Muscle of leg (tissue), 16 donors: ENCODE measurements at places on chromosomes 2 and 18. TPM values are rescaled to one million over a fixed set of nuclear protein-coding genes. Genes with fewer than 3 reads are reported as not detected.

The BOK gene
- polyA plus RNA-seq: 60.3 TPM

The MYO5B gene
- 2.7 TPM for polyA plus RNA-seq

- no peak overlapping the region for H3K4me3 ChIP-seq
- peak; percentile 51 for DNase-seq
- H3K27ac ChIP-seq: peak overlapping the region; percentile 67
- H3K36me3 ChIP-seq: peaks cover 23% of the 10 kb centered on the region
Measured at GRCh38 chr2:149579972-149580882, 7.3 kb downstream of the MMADHC start.

DNA sequence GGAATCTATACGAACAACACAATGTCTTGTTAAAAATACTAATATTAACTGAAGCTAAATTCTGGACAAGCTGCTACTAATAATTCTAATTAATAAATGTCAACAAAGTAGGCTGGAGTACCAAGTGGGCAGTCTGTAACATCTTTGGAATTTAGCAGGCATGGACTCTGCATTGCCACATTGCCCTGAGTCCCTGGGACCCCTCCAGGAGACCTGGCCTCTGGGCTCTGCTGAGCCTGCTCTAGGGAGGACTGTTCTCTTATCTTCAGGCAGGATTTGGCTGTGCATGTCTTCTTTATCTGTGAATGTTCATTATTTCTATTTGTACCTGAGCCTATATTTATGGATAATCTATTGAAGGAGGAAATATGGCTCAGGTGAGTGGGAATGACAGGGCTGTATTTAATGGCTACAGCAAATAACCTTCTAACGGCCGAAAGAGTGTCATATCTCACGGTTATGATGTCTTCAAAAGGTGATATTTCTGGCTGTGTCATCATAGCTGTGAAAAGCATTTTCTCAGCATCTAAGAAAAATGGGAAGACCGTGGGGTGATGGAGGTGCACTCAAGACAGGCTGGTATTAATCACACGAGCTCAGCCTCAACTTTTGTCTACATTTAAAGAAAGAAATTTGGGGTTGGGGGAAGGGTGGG lies 28.6 kb upstream of the SETBP1 start:
- no peak overlapping the region for H3K4me3 ChIP-seq
- H3K36me3 ChIP-seq: no peaks in the 10 kb centered on the region
- H3K27me3 ChIP-seq: no peaks in the 10 kb centered on the region
- DNase-seq: no peak
